ENCODE measurements at places on chromosomes 6 and 20.

GRCh38 chr6:45415788-45416518, 38.2 kb upstream of the SUPT3H start:
- no peak for DNase-seq

DNA sequence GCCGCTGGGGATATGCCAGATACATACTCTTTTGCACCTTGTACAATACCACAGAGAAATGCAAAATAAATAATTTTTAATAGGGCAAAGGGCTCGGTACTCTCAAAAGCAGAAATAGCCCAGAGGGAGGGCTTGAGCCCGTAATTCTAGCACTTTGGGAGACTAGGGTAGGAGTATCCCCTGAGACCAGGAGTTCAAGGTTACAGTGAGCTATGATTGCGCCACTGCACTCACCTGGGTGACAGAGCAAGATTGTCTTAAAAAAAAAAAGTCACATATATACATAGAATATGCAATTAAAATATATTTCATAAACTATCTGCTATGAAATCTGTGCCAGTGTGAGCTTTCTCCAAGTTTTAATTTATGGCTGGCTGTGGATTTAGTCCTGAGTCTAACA, 818 bp upstream of the TRMT11 start:
- DNase-seq, result no peak

DNA sequence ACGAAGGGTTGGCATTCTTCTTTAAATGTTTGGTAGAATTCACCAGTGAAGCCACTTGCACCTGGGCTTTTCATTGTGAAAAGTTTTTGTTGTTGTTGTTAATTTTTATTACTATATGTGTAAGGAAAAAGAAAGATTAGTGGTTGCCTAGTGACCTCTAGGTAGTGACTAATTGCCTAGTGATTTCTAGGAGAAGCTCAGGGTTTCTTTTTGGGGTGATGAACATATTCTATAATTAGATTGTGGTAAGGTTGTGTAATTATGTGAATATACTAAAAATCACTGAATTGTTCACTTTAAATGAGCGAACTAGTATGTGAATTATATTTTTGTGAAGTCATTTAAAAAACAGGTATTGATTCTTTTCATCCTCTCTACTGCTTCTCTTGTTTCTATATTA, 123.8 kb upstream of the TMEM170B start:
- DNase-seq, result no peak

DNA sequence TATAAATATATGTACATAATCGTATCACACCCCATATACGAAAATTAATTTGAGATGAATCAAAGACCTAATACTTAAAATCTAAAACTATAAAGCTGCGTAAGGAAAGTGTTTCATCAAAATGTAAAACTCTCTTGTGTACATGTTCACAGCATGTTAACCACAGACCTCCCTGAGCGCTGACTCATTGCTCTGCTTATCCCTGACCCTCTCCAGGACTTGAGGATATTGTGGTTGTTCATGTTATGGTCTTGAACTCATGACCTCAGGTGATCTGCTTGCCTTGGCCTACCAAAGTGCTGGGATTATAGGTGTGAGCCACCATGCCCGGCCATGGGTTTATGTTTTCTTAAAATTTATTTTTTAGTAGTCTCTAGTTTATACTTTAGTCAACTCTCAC, 14.2 kb downstream of the FAM83B start:
- DNase-seq, result no peak
